ENCODE measurements at places on chromosomes 7 and 10. TPM values are rescaled to one million over a fixed set of nuclear protein-coding genes. Genes with fewer than 3 reads are reported as not detected.

DNA sequence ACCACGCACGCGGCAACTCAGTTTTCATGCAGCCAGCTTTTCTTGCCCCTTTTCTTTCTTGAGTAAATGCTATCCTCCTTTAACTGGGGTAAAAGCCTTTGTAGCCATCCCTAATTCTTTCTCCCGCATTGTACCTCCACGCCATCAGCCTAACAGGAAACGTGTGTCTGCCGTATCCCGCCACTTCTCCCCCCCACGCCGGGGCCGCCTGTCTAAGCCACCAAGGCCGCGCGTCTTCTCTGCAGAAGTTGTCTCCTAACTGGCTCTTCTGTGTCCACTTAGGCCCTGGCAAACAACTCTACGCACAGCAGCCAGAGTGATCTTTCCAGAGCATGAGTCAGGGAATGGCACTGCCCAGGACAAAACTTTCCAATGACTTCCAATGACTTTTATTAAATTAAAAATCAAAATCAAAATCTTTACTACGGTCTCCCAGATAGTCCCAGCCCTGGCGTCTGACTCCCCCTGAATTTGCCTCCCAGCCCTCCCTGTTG lies 74.6 kb downstream of the XRCC2 start:
- DNase-seq: no peak

GLCCI1 gene
- total RNA-seq: 29.1 TPM

ITPRID1 gene
- 1.6 TPM for total RNA-seq

DNA sequence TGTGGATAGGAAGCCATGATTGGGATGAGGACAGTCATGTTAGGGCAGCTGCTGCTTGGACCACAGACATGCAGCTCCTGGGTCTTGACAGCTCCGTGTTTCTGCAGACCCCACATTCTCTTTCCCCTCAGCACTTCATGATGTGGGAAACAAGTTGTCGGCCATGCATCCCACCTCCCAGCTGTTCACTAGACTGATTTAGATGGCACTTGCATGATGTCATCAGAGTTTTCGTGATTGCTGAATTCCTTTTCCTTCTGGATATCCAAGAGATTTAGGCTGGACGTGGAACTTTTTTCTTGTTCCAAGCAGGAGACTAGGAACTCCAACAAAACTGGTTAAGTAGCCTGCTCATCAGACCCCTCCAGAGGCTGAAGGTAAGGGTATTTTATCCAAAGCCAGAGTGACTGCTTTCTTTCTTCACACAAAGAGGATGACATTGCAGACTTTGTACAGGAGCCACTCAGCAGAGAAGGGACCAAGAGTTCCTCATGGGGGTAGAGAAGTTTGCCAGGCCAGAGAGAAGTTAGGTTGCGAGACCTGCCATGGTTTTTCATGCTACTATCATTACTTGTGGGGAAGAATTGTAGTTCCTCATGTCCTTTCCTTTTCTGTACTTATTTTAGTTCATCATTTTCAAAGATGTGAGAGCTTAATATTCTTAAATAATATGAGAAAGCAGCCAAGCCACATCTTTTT lies 117.7 kb upstream of the GJD4 start:
- DNase-seq: no peak

STMP1 gene
- total RNA-seq: 13.9 TPM

NXPH1 gene
- total RNA-seq: 0.29 TPM

GRCh38 chr7:151790095-151790829 lies 86.7 kb downstream of the PRKAG2 start:
- no peak for DNase-seq

- DNase-seq: no peak
Observed at GRCh38 chr7:149147752-149148653, 750 bp downstream of the ZNF398 start.

- DNase-seq: no peak
Observed at GRCh38 chr10:34814223-34814912, 728 bp downstream of the PARD3 start.

ADIRF gene
- total RNA-seq: 288 TPM

DNA sequence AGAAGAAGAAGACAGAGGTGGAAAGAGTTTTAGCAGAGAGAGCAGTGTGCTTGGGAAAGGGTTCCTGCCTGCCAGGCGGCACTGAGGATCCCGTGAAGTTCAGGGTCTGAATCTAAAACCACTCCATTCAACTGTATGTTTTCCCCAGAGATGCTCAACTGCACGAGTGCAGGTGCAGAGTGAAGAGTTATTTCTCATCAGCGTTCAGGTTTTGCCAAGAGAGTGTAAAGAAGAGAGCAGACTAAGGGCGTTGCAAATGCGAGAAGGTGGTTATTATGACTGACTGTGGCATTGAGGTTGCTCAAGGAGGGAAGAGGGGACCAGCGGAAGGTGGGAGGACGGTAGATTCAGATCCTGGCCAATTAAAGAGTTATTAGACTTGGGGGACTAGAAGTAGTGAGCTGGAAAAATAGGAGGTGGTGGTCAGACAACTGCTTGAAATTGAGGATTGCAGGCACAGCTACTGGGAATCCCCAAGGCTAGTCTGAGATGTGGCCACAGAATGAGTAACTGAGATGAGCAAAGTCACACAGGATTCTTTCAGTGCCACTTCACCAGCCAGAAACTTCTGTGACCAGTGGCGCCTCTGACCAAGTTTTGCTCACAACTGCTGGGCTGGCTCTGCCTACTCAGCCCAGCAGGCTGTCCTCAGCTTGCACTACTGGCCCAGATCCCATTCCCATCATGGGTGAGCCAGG lies 29.1 kb downstream of the STRA8 start:
- no peak for DNase-seq

DNA sequence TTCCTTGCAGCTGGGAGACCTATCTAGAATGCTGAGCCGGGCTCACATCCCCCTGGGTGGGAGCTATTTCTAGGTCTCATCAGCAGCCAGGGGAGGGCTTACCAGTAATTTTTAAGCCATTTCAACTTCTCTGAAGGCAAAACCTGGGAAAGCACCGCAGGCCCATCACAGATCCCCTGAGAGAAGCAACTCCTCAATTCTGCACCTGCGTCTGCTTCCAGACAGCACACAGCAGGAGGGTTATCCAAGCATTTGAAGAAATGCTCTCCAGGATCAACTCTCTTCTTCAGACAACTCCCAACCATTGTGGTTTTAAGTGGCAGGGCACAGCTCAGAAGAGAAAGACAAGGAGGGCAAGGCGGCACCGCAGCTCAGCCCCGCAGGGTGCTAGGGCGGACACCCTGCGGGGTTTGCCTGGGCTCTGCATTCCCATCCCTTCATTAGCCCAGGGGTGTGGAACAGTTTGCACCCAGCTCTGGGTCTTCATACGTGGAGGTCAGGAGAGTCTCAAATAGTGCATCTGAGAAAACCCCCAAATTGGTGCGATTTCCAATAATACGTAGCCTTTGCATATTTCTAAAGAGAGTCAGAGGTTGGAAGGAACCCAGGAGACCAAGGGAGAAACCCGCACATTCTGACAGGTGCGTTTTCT lies 618.7 kb downstream of the DNAJB6 start:
- no peak for DNase-seq

LRIT1 gene
- total RNA-seq: not detected

DNA sequence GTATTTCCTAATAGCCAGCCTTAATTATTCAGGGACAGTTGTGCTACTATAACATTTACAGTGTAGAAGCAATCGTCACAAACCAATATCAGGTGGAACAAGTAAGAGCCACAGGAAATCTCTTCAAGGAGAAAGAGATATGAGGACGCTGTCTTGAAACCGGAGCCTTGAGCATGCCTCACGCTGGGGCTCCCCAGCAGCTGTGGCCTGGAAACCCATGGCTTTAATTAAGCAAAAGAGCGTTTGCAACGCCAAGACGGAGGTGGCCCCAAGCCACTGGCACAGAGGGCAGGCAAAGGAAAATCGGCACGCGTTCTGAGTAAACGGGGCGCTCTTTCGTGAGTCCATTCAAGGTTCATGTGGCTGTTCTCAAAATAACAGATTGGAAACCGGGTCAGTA lies 84.4 kb downstream of the C10orf90 start:
- DNase-seq: no peak

AKR1C8 gene
- not detected for total RNA-seq

GPR158 gene
- total RNA-seq: 0.29 TPM

APBB1IP gene
- 30.1 TPM for total RNA-seq

GRCh38 chr10:127157506-127158200 lies 38.7 kb downstream of the INSYN2A start:
- DNase-seq: no peak

GRCh38 chr10:71971311-71971731 lies 7.1 kb downstream of the CHST3 start:
- no peak for DNase-seq

DNA sequence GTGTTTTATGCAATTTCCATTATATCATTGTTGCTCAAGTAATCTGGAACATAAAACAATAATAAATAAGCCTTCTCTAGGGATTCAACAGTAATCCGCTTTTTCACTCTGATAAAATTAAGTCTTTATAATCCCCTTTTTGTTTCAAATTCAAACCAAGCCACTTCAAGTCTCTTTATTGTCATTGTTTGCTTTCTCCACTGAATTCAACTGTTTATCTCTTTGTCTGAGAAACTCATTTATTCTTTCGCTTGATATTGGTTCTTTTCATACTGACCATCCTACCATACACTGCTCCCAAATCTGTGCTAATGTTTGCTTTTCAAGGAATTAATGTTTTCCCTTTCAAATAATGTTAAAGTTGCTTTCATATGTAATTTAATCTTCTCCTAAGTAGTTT lies 550.4 kb upstream of the PCDH15 start:
- DNase-seq: no peak

DNA sequence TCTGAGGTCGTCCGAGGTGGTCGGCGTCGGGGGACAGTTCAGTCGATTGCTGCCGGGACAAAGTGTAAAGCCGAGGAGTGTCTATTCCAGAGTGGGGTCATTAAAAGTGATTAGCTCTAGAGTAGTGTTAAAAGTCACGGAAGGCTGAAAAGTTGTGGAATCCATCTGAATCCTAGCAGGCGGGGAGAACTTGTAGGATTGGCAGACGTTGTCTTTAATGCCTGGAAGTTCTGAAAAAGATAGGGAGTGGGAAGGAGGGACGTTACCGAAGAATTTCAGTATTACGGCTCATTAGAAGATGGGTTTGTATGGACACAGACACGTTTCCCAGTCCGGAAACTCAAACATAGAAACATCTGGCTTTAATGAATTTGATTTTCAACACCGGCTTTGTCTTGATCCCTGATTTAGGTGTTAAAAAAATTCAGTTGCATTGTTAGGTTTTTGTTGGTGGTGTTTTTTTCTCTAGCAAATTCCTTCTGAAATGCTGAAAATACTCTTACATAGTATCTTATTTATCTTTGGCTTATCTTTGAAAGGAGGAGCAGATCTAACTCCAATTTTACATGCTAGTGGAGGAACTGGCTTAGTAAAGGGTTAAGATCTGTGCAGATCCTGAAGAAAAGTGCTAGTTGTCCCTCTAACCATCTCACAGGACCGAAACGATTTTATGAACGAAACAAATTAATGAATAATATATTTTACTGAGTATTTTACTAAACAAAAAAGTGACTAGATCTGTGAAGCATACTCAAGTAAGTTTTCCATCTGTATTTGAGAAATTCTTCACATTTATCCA lies 900 bp downstream of the MKLN1 start:
- no peak for DNase-seq

HMX3 gene
- total RNA-seq: not detected

DNA sequence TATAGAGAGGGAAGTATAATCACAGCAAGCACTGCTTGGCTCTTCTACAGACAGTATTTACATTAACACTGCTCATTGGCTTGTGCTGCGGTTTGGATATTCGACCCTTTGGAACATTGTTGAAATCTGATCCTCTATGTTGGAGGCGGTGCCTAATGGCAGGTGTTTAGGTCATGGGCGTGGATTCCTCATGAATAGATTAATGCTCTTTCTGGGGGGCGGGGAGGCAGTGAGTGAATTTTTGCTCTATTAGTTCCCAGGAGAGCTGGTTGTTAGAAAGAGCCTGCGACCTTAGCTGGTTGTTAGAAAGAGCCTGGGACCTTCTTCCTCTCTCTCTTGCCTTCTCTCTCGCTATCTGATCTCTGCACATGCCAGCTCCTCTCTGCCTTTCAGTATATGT lies 77.3 kb upstream of the SVIL start:
- DNase-seq: no peak

- DNase-seq: no peak
Observed at GRCh38 chr7:158077151-158077840, 510.3 kb downstream of the PTPRN2 start.

DNA sequence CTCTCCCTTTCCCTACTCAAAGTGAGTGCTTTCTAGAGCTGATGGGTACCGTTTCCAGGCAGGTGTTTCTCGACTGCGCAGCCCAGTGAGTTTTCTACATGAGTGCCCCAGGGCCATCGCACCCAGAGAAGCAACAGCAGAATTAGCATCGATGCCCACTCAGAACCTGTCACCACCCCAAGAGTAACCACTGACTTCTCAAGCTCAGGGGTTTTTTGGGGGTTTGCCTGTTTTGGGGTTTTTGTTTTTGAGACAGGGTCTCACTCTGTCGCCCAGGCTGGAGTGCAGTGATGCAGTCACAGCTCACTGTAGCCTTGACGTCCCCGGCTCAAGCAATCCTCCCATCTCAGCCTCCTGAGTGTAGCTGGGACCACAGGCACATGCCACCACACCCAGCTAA lies 25.7 kb downstream of the SNX8 start:
- DNase-seq: no peak

DNA sequence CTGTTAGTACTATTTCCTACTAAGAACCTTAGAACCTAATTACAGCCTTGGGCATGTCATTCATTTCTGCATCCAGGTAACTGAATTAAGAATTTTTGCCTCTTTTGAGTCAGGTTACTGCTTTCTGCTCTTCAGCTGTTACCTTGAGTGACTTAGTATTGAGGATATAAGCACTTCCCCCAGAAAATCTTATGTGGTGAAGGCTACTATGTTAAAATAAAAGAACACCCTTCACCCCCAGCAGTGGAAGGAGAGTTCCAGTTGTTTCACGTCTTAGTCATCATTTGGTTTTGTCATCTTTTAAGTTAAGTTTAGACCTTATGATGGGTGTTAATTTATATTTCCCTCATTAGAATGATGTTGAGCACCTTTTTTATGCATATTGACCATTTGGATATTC lies 82.8 kb downstream of the GLCCI1 start:
- no peak for DNase-seq

DNA sequence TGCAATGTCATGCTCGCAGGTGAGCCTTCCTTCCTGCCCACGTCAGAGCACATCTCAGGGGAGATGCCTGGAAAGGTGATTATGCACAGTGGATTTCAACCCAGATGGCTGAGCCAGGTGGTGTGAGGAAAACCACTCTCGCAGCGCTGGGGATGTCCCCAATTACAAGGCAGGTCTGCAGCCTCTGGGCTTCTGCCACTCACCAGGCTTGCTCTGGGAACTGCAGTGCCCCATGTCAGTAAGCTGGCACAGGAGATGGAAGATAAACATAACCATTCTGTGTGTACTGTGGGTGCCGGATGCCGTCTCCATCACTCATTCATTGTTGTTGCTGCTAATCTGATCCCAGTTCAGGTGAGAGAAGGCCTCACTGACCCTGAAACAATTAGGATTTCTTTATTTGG lies 222.9 kb upstream of the PITRM1 start:
- no peak for DNase-seq

- DNase-seq: no peak
Observed at GRCh38 chr7:92973974-92974373, 137.6 kb upstream of the CDK6 start.

GRCh38 chr10:3071405-3072198 lies 4.3 kb downstream of the PFKP start:
- DNase-seq: no peak
